ENCODE measurements at places on chromosomes 16 and 17.
A peak's percentile ranks its signal among the peaks of the same experiment; 100 is the strongest.

GRCh38 chr17:80422276-80422675 lies 7.3 kb downstream of the ENDOV start:
- no peak for DNase-seq

GRCh38 chr16:66483689-66484452 lies 56.8 kb downstream of the BEAN1 start:
- no peak for DNase-seq

GRCh38 chr16:48054881-48055601 lies 100.8 kb downstream of the ABCC12 start:
- no peak for DNase-seq

DNA sequence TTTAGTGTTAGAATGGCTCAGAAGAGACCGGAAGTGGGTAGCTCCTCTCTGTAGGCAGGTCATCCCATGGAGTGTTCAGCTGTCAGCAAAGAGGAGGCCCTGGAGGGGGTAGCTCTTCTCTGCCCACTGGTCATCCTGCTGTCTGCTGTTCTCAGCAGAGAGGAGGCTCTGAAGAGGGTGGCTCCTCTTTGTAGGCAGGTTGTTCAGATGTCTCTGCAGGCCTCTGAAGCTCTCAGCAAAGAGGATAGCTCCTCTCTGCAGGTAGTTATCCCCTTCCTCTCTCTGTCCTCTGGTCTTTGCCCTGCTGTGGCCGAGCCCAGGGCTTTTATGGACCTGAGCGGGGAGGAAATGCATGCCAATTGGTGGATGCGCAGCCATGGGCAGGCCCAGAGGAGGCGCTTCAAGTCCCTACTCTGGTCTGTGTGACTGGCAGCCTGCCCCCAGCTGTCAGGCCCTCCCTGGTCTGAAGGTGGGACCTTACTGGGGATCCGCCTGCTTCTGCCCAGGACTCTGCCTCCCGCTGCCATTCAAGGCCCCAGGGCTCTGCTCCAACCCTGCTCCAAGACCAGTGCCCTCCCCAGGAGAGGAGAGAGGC lies 32.5 kb upstream of the FA2H start:
- DNase-seq = no peak

GRCh38 chr17:7217113-7217987 lies 2.3 kb downstream of the DLG4 start:
- no peak for DNase-seq

DNA sequence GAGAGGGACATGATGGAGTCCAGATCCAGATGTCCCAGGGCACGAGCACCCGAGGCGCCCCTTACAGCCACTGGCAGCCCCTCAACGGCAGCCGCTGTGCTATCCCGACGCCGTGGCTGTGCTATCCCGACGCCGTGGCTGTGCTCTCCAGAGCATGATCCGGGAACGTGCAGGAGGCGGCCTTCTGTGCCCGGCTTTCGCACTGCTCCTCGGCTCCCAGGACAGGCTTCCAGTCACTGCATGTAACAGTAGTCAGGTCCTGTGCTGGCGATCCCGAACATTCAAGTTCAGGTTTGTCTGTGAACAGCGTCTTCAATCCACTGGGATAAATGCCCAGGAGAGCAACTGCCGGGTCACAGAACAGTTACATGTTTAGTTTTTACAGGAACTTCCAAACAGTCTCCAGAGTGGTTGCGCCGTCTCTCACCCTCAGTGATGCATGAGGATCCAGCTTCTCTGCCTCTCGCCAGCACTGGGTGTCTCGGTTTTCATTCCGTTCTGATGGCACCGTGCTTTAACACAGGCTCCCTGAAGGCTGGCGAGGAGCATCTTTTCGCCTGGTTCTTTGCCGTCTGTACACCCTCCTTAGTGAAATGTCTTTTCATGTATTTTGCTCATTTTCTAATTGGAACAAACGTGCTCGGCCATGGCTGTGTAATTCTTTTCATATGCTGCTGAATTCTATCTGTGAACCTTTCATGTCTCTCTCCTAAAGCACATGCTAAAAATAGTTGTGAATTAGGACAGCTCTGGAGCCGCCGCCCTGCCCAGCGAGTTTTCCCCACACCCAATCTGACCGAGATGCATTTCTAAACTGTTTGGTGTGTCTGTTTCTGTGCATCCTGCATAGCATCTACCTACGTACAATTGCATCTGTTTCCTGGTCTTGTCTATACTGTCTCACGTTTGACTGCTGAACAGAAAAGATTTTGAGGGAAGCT lies 72.6 kb upstream of the METRNL start:
- peak; percentile 64 for DNase-seq

DNA sequence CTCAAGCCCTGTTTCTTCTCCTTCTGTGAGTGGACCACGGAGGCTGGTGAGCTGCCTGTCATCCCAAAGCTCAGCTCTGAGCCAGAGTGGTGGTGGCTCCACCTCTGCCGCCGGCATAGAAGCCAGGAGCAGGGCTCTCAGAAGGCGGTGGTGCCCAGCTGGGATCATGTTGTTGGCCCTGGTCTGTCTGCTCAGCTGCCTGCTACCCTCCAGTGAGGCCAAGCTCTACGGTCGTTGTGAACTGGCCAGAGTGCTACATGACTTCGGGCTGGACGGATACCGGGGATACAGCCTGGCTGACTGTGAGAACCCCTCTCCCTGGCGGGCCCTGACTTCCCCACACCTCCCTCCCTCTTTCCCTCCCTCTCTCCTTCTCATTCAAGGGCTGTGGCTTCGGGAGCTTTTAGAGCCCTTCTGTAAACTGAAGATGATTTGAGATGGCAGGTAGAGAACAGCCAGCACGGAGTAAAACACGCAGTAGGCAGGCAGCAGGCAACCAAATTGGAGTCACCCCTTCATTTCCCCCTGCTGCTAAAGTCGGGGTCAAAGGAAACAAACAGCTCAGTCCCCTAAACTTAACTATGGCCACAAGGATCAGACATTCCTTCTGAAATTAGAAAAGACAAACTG lies 3.9 kb downstream of the SPACA3 start:
- no peak for DNase-seq

GRCh38 chr16:69186642-69187445 lies at the start of gene SNTB2:
Gene SNTB2, plus strand, starts transcription at chr16:69187164. Its CDS starts 3 bp downstream, at chr16:69187167.
- DNase-seq = no peak

DNA sequence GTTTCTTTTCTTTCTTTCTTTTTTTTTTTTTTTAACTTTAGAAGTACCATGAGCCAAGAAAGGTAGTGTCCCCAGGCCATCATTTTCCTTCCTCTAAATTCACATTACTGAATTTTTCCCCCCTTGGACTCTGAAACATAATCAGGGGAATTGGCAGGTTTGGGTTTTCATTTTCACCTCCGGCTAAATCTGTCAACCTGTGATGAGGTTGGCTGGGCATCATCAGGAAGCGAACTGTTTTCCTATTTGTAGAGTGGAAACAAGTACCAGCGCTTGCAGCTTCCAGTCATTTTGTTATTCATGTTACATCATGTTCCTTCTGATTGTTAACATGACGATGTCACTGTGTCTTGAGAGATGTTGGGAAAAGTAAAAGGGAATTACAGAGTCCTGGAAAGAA lies 641.9 kb upstream of the RBFOX1 start:
- no peak for DNase-seq

Data from vagina (tissue), 2 donors.